ENCODE measurements at places on chromosomes 1 and 21.
A peak's percentile ranks its signal among the peaks of the same experiment; 100 is the strongest.

DNA sequence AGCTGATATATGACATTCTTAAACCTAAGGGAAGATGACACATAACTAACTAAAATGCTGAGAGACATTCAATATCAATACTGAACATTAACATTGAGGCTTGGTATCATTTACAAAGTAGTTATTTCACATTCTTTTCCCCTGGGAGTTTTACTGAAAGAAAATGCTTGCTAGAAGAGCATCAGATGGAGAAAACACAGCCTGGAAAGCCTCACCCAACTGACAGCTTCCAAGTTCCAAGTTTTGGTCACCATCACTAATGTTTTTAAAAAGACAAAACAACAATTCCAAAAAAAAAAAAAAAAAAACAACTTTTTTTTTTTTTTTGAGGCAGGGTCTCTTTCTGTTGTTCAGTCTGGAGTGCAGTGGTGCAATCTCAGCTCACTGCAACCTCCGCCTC is 80.6 kb downstream of the DSCAM start:
- DNase-seq = peak; percentile 58

GRCh38 chr1:180646547-180646946 is 14.7 kb downstream of the XPR1 start:
- no peak for DNase-seq

GRCh38 chr1:181260271-181260670 is 171.8 kb downstream of the IER5 start:
- no peak for DNase-seq

DNA sequence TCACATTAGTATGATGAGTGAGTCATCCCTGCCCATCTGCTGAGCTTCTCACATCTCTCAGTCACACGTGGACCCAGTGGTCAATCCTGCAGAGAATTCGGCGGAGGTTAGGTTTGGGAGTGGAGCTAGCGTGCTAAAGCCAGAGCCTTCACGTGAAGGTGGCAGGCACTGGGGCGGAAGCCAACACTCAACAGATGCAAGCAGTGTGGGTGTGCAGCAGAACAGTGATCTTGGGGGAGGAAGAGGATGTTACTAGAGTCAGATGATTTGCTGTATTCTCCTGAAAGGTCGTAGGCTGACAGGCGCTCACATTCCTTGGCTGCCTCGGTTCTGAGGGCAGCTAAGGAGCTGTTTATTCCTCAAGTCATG is 6.7 kb downstream of the C1orf115 start:
- no peak for DNase-seq

GRCh38 chr1:13775916-13776315 is 75.9 kb downstream of the PRDM2 start:
- no peak for DNase-seq

- DNase-seq = no peak
Measured at GRCh38 chr1:18481921-18482701, 1.4 kb downstream of the KLHDC7A start.

- no peak for DNase-seq
Measured at GRCh38 chr1:199151634-199152425, 513.0 kb downstream of the PTPRC start.

DNA sequence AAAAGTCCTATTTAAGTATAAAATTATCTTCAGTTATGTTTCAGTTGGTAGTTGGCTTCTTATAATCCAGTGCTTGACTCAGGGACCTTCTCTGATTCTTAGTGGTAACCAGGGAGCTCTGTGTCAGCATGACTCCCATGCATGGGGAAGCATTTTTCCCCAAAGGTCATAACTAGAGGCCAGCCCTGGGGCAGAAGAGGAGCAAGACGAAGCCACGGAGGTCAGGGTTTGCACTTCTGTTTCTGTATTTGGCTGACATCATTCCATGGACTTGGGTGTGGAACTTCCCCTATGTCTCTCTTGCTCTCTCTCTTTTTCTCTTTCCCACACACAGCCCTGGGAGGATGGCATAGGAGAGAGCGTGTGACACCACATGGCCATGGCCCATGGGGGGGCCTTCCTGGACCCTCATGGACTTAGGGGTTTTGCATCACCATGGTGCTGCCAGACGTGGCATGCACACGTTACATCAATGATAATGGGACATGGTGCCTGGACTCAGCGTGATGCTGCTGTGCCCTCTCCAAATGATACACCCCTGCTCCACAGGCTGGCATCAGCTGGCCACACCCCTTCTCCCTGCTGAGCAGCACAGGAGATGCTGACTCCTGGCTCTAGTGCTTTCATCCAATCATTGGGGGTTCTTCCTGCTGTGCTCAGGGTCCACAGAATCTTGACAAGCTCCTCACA is 260.5 kb downstream of the KCNJ6 start:
- DNase-seq = no peak

DNA sequence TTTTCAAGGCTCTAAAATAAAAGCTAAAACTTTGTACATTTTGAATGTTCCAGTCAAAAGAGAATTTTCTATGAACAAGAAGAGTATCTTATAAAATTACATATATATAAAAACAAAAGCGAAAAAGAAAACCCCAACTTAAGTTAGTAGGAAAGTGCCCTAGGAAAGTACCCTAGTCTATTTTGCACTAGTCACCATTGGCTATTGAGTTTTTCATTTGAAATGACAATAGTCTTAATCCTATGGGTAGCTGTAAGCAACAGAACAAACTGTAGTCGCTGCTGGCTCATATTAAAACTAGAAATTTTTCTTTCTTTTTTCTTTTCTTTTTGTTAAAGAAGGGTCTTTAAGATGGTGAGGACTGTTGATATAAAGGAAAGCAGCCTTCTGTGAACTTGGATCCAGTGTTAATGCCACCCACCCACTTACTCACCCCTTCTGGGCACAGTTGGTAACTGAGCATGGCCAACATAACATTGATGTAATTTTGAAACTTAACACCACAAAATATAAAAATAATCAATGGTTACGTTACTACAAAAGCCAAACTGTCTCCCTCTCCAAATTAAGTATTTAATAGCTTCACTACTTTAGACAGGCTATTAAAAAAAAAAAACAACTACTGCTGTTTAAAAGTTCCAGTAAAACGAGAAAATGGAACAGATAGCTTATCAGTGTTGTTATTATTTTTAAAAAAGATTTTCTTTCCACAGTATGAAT is 177.0 kb downstream of the EIF4G3 start:
- DNase-seq = no peak

GRCh38 chr1:62462370-62462769 is 25.5 kb downstream of the USP1 start:
- DNase-seq = no peak

- no peak for DNase-seq
Measured at GRCh38 chr1:181806746-181807145, 254.8 kb downstream of the ZNF648 start.

- peak; percentile 94 for DNase-seq
Measured at GRCh38 chr1:234613128-234613875, 3.3 kb upstream of the IRF2BP2 start.

- no peak for DNase-seq
Measured at GRCh38 chr21:38798481-38798882, 7.2 kb upstream of the ETS2 start.

- DNase-seq = no peak
Measured at GRCh38 chr1:57671750-57672149, 247.9 kb upstream of the DAB1 start.

DNA sequence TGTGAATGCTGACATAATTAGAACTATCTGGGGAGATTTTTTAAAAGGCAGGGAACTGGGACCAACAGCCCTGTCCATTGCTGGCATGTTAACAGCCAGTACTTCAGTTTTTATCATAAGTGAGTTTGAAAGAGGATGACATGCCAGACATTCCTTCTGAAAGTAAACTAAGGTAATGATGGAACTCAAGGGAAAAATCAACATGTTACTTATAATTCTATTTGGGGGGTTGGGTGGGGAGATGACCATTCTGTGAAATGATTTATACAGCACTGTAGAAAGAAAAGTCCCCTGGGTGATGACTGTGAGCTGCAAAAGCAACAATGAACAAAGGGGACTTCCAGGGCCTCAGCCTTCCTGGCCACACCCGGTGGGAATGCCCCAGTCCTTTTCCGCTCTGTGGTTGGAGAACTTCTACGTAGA is 5.4 kb upstream of the LAMC2 start:
- DNase-seq = no peak

GRCh38 chr1:90336552-90337324 is 341.8 kb downstream of the ZNF326 start:
- no peak for DNase-seq

DNA sequence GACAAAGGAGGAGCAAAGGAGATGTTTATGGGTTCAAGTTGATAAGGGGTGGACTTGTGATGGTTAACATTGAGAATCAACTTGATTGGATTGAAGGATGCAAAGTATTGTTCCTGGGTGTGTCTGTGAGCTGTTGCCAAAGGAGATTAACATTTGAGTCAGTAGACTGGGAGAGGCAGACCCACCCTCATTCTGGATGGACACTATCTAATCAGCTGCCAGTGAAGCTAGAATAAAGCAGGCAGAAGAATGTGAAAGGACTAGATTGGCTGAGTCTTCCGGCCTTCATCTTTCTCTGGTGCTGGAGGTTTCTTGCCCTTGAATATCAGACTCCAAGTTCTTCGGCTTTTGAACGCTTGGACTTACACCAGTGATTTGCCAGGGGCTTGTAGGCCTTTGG is 98.7 kb upstream of the DAB1 start:
- DNase-seq = no peak

DNA sequence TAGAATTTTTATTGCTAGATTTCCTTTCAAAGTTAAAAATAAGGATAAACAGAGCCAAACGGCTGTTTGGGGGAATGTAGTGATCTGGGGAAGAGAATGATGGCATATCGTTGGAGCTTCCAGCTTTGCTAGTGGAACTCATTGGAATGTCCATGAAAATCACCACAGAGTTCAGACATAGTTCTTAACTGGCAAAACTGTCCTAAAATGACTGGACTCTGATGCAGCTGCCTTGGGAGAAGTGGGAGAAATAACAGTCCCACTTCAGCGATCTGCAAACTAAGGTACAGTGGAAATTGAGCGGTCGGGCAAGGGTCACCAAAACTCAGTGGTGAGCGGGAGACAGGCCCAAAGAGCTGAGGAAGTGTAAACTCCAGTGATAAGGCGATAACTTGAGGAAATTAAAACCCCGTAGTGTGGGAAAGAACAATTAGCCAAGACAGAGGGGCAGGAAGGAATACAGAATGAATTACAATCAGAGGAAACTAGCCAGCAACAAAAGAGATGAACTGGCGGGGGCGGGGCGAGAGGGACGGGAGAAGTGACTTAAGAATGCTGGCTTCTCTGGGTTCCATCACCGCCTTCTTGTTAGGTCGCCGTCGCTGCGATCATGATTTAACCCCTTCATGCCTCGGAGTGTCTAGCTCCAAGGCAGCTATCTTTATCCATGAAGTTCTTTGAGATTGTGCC is 89.8 kb upstream of the ARHGAP29 start:
- DNase-seq = no peak

DNA sequence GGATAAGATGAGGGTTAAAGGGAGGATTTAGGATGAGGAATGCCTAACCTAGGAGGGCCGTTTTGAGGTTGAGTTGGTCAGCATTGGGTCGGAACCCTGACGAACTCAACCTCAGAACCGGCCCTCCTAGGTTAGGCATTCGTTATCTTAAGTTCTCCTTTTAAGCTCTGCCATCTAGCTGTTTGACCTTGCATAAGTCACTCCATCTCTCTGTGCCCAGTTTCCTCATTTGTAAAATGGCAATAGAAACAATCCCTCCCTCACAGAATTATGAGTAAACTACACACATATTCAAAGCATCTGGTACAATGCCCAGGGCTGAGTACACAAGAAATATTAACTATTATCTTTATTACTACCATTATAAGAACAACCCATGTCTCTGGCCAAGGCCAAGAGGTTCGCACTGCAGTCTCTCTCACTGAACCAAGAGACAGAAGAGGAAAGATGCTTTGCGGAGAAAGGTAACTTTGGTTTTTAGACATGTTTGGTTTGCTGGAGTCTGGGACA is 4.8 kb downstream of the ABCB10 start:
- no peak for DNase-seq

GRCh38 chr1:67590329-67590728 is 94.7 kb upstream of the GADD45A start:
- no peak for DNase-seq

DNA sequence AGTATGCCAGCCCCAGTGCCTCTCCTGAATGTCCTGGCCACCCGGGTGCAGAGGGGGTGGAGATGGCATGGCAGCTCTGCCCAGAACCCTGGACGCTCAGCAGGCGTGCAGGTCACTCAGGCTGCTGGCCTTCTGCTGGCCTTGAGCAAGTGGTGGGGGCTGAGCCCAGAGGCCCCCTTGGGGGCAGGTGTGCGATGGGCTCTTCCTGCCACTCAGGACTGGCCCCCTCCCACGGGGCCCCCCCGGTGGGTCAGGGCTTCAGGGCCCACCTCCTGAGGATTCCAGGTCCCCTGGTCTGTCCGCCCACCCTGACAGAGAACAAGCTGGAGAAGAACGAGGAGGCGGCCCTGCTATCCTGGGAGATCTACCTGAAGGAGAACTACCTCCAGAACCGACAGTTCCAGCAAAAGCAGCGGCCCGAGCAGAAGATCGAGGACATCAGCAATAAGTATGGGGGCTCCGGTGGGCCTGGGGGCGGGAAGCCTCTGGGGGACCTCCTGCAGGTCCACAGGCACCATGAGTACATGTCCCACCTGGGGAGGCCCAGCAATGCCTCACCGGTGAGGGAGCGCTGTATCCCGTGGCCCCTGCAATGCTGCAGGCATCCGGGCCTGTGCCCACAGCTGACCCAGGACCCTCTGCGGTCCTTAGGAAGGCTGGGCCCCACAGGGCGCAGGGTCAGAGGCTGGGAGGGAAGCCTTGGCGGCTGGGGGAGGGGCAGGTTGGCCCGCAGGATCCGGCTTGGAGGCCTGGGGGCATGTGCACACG is 37.0 kb upstream of the LRRC3 start:
- no peak for DNase-seq

GRCh38 chr1:67338642-67339041 is 31.0 kb downstream of the IL12RB2 start:
- no peak for DNase-seq

- no peak for DNase-seq
Measured at GRCh38 chr1:150970808-150971582, 3.6 kb downstream of the CERS2 start.

- DNase-seq = peak; percentile 81
Measured at GRCh38 chr1:10399444-10399941, 629 bp downstream of the PGD start.

GRCh38 chr1:99623554-99623953 is 22.4 kb upstream of the PALMD start:
- no peak for DNase-seq

GRCh38 chr1:42873670-42874069 is 27.3 kb downstream of the ZNF691 start:
- no peak for DNase-seq

- DNase-seq = no peak
Measured at GRCh38 chr21:37784591-37785318, 131.5 kb downstream of the KCNJ6 start.
